ENCODE measurements at places on chromosomes 2 and 18.

DNA sequence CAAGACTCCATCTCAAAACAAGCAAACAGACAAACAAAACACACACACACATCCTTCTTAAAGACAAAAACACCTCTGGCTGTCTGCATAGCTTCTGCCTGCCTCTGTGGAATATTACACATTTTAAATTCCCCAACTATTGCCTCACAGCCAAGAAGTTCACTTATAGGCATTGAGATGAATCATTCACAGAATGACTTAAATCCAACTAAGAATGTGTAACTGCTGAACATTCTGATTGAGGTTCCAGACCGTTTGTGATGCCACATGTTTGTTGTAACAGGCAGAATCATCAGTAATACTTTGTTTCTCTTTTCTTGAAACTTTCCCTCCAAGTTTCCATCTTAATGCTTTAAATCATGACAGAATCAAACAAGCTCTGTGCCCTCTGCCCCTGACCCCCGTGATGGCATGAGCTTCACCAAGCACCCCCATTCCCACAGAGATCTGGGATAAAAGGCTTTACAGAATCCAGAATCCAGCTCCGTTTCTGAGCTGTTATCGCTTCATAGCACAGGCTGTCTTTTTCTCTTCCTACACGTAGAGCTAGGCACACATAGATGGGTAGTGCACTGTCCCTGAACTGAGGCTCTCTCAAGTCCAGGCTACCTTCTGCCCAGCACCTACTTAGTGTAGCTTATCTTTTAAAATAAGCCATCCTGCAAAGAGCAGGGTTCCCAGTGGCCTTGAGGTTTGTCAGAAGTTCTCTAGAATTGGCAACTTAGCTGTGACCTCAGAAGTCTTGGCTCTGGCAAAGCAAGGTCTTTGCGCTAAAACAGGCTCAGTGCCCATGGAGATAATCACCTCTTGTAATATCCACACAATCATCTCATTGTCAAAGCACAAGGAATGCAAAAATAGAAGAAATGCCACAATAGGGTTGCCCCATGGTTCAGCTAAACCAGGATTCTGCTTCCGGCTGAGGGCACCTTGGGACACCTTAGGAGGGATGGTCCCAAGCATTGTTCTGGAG, 32.9 kb downstream of the EPAS1 start:
- peak; percentile 88 for DNase-seq

GRCh38 chr18:76452357-76452756, 42.7 kb downstream of the ZNF516 start:
- DNase-seq, result peak; percentile 49

- no peak for DNase-seq
Observed at GRCh38 chr18:23850215-23850614, 161.0 kb downstream of the LAMA3 start.

GRCh38 chr2:166193407-166193806, 65.6 kb upstream of the SCN1A start:
- DNase-seq, result no peak

- peak; percentile 5 for DNase-seq
Observed at GRCh38 chr2:105038383-105039061, 653 bp downstream of the MRPS9 start.

- no peak for DNase-seq
Observed at GRCh38 chr2:38631976-38632375, 29.2 kb upstream of the HNRNPLL start.

GRCh38 chr2:134217351-134217750, 36.5 kb upstream of the MGAT5 start:
- DNase-seq, result no peak

DNA sequence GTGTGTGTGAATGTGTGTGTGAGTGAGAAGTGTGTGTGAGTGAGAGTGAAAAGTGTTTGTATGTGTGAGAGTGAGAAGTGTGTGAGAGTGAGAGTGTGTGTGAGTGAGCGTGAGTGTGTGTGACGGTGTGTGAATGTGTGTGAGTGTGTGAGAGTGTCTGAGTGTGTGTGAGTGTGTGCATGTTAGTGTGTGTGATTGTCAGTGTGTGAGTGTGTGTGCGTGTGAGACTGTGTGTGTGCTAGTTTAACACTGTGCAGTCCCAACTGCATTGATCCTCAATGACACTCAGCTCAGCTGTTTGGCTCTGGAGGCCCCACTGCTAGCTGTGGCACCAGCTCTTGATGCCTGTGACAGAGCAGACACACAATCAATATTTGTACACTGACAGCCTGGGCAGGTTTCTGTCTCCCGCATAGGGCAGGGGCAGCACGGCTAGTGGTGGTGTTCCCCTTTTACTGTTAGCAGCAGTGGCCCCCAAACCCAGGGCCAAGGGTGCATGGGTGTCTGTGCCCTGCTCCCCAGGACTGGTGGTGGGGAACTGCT, 135.0 kb downstream of the INHBB start:
- no peak for DNase-seq

DNA sequence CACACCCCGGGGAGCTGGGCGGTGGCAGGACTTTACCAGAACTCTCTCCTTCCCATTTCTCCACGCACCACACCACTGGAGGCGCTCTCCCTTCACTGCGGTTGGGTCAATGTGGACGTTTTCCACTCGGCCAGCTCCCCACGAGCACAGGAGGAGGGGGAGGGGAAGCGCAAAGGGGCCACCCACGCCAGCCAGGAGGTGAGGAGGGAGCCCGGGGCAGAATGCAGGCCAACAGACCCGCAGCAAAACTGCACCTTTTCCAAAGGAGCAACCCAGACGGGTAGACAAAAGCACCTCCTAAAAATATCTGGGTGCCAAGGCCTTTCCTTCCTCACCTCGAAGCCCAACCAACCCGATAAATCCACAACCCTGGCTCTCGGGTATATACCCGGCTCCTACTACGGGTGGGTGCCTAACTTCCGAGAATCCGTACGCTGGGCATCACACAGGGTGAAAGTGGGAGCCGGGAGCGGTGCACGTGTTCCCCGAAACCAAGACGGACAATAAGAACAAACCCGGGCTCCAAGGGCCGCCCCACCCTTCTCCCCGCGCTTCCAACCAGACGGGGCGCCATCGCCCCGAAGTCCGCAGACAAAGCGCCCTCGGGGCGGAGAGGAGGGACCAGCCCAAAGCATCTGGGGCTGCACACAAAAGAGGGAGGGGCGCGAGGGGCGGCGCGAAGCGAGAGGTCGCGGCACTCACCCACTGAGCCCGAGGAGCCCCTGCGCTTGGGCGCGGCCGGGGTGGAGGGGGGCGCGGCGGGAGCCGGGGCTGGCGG, 1.0 kb downstream of the RTN4 start:
- DNase-seq, result peak; percentile 90

DNA sequence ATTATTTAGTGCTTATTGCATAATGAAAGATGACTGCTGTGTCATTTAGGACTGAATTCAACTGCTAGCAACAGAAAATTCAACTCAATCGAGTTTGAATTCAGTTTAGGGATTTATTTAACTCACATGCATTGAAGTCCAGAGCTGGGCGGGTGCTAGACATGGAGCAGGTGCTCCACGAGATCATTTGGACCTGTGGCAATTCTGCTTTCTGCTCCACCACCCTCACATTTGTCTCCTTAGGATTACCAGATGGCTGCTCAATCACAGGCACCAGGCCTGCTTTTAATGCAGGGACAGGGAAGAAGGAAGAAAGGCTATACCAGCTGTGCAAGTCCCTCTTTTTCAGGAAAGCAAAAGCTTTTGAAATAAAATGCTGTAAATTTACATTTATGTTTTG, 572.9 kb upstream of the SLC8A1 start:
- no peak for DNase-seq

- no peak for DNase-seq
Observed at GRCh38 chr18:37084912-37085311, 256.0 kb downstream of the KIAA1328 start.

GRCh38 chr2:151422917-151423439, 13.3 kb downstream of the RIF1 start:
- DNase-seq, result no peak

DNA sequence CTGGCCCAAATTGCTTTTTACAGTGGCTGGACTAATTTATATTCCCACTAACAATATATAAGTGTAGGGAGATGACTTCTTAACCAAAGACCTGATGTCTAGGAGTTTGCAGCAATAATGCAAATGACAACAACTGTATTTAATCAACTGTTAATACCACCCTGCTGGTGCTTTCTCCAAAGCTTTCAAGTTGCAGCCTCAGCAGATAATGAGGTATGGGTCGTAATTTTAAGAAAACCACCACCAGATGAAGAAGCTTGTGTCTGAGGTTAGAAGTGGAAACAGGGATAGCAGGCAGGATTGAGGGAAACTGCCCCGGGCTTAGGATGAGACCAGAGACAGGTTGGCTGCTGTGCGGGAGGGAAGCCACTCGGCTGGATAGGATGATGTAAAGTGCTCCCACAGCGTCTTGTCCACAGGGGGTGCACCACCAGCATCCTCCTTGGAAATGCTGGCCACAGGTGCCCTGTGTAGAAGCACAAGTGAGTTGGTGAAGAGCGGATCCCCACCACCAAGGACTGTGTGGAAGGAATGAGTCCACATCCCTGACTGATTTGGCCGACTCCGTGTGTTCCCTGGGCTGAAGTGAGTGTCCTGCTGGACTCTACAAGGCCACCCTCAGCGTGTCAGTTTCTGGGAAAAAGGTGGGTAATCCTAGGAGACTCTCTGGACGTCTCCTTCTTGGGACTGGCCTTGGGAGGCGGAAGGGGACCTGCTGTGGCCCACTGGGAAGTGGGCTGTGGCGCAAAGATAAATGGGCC, 76.1 kb upstream of the SMAD2 start:
- DNase-seq, result no peak

- DNase-seq, result no peak
Observed at GRCh38 chr2:144358979-144359541, 160.9 kb downstream of the ZEB2 start.

DNA sequence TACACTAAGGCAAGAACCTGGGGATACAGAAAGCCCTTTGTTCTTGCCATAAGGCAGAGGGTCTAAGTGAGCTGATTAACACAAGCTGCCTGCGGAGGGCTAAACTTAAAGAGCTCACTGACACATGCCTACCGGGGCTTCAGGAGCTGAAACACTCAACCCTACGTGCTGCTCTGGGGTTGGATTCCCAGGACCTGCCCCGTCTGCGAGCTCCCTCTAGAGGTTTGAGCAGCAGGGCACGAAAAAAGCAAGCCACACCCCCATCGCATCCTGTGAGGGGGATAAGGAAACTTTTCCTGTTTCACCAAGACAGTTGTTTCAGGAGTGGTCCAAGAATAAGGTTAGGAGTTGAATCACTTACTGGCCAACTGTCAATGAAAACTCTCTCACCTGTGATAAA, 562.1 kb downstream of the TMX3 start:
- no peak for DNase-seq

DNA sequence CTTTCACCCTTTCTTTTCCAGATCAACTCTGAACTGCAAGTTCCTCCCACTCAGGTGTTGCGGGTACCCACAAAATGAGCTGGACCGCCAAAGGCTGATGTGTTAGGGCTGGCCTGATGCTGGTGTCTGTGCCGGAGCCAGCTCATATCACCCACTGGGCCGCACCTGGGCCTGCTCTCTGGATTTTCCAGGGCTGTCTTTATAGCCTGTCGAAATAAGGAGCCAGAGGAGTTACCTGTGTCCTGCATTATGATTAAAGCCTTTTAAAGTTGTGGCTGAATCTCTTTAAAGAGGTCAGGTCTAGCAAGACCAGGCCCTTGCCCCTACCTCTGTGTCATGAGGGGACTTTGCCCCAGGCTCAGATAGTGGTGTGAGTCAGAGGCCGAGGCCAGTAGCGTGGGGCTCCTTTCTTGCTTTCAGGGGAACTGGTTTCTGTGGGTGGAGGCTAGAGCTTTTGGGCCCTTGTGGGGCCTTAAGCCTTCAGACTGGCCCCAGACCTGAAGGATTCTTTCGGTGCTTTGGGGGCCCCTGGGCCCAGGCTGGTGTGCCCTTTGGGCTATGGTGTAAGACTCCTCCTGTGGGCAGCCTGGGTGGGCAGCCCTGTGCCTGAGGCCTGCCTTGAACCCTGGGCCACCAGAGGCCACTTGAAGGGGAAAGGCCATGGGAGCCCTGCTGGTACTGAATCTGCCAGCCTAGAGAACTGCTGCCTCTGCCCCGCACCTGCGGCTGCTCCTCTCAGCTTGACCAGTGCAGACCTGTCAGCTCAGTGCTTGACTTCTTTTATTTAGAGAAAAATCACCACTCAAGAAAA, 21.3 kb downstream of the OTOF start:
- DNase-seq, result peak; percentile 70

DNA sequence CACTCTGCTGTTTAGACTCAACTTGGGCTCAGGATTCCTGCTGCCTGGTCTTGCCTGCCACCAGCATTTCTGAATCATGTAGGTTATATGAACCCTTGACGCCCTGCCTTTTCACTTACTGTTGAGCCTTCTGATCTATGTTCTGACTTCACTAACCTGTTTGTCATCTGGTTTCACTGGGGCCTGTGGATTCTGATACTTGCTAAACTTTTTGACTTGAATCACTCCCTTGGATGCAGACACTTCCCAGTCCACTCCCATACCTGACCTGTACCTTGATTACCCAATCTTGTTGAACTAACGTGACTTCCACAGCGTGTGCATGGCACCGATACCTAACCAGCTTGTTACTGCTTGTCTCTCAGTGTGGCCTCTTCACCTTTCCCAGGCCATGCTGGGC, 35.6 kb upstream of the SPAG16 start:
- no peak for DNase-seq

- peak; percentile 74 for DNase-seq
Observed at GRCh38 chr2:216683846-216684245, 11.5 kb downstream of the IGFBP5 start.

GRCh38 chr18:36729197-36729596, 99.6 kb downstream of the TPGS2 start:
- no peak for DNase-seq

GRCh38 chr2:235511187-235511661, 17.4 kb downstream of the AGAP1 start:
- DNase-seq, result no peak

- peak; percentile 44 for DNase-seq
Observed at GRCh38 chr2:201156036-201156435, 26.9 kb upstream of the CASP10 start.

DNA sequence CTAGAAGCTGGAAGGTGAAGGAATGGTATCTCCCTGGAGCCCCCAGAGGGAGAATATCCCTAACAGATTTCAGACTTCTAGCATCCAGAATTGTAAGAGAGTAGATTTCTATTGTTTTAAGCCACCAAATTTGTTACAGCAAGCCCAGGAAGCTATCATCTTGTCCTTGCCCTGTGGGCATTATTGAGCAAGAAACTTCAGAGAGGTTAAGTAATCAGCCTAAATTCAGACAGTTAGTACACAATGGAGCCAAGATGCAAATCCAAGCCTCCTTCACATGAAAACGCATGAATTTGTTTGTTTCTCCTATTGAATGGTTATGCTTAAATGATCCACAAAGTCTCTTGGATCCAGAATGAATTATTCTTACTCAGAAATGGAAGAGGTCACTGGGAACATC, 55.2 kb upstream of the TRIB2 start:
- DNase-seq, result no peak

DNA sequence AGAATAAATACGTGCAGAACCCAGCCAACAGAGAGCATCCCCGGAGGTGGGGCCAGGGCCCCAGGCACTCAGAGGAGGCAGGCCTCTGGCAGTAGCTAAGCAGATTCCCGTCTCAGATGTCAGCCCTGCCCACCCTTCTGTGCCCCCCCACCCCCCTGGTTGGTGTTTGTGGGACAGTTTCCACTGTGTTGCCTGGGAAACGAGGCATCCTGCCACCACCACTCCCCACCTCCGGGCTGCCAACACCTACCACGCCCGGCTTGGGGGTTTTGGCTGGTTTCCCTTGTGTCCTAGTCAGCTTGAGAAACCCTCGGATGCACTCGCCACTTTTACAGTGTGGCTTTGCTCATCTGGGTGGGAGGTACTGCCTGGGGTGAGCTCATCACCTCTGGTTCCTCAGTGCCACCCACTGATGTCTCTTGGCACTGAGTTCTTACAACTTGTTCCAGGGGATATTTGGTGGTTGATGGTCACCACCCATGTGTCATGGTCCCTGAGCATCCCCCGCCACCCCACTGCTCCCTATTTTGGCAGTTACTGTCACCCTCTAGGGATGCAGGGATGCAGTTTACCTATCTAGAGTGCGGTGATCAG, 72.4 kb upstream of the YWHAQ start:
- DNase-seq, result peak; percentile 91

Data from suppressor macrophage (primary cell).